ENCODE measurements at places on chromosomes 2 and 18.
A peak's percentile ranks its signal among the peaks of the same experiment; 100 is the strongest.

- no peak for DNase-seq
Observed at GRCh38 chr2:197805715-197806633, 1.6 kb downstream of the PLCL1 start.

DNA sequence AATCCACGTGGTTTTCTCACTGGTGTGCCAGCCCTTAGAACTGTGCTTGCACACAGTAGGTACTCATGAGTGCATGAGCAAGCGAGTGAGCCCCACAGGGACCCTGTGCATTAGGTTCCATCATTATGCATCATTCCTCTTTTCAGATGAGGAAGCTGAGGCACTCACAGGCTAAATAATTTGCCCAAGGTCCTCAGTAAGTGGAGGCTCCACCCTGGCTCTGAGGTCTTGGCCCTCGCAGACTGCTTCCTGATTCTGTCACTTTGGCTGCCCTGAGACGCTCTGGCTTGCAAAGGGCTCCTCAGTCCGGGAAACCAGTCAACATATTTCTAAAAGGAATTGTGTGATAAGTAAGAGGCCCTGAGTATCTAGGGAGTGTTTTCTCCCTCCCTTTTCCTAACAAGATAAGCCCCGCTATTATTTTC, 71.7 kb downstream of the IL1R2 start:
- DNase-seq: no peak

GRCh38 chr2:217058791-217059755, 199.2 kb upstream of the TNP1 start:
- no peak for DNase-seq

DNA sequence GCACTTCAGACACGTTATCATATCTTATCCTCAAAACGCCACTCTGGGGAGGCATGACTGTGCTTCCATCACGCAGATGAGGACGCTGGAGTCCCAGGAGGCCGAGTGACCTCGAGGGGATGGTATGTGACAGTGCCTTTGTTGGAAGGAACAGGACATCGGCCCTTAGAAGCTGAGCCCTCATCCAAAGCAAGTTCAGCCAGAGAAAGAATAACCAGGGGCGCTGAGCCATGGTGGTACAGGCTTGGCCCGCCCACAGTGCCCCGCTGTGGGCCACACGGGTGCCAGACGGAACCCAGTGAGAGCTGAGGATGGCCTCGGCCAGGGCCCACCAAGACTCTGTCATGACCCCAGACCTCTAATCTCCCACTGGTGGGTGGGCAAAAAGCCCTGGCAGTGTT, 31.3 kb downstream of the HS1BP3 start:
- no peak for DNase-seq

DNA sequence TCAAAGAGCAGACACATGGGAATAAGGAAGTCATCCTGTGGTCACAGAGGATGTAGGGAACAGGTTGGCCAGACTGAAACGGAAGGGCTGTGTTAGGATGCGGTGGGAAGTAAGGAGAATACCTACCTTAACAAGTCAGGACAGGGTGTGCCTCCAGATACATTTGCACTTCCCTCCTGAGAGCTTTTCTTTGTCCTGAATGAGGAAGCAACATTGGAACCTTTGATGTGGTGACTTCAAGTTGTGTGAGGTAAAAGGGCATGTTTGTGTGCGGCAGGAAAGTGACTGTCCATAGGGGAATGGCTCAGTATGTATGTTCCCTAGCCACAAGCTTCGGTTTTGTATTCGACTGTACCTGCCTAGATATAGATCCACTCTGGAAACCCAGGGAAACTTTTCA, 24.9 kb upstream of the LRRTM1 start:
- no peak for DNase-seq

DNA sequence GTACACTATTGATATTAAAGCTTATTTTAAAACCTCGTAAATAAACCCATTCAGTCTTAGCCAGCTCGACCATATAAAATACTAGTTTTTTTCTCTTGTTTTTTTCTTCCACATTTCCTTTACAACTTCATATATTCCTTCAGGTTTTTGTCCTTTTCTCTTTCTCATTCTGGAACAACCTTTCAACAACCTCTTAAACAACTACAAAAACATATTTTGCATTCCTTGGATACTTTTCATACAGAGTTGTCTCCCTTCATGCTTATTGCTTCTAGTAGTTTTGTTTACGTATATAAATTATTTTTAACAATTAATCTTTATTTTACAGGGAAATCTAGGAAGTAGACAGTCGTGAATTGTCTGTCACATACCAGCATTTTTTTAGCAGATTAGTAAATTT, 41.2 kb downstream of the COMMD1 start:
- no peak for DNase-seq

GRCh38 chr2:142822190-142822589, 55.3 kb upstream of the KYNU start:
- no peak for DNase-seq

DNA sequence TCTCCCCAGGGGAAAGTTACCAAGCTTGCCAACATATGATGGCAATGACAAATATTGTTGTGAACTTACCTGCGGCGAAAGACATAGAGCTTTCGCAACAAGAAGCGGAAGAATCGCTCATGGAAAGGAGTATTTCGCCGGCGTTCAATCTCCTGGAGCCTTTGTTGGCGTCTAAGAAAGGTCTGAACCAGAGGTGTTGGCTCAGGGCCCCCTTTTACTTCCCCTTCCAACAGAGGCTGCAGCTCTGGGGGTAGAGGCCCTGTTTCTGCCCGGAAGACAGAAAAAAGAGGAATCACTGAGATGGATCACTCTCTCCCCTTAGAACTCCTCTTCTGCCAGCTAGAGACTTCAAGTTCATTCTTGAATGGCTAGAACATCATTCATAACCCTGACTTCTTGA, 10.8 kb downstream of the GGCX start:
- no peak for DNase-seq

DNA sequence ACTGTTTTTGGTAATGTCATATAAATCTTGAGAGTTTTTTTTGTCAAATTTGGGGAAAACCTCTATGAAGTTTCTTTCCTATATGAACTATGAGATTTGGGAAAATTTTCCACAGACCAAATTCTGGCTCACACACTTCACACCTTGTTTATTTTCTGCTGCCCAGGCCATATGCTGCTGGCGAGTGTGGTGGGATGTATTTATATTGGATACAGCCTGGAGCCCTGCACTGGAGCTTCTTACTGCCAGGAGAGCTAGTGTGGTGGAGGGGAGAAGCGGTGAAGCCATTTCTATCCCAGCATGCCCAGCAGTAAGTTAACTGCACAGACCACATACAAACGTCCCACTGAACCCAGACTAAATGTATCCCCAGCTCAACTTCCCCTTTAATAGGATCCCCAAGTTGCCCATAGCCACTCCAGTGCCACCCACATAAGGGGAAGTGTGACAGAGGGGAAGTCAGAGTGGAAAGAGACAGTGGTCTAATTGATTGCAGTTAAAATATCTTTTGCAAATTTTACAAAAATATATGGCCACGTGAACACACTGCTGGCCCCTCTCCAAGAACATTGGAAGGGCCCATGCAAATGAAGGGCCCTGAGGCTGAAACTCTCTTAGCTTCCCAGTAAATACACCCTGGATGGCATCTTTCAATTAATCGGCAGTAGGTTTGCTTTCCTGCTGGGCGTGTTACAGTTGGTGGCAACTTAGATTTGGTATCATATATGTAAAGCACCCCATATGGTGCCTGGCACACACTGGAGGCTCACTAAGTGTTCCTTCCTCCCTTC, 146.6 kb upstream of the ITGA6 start:
- DNase-seq: peak; percentile 17

GRCh38 chr2:204317640-204318039, 227.6 kb upstream of the PARD3B start:
- no peak for DNase-seq

DNA sequence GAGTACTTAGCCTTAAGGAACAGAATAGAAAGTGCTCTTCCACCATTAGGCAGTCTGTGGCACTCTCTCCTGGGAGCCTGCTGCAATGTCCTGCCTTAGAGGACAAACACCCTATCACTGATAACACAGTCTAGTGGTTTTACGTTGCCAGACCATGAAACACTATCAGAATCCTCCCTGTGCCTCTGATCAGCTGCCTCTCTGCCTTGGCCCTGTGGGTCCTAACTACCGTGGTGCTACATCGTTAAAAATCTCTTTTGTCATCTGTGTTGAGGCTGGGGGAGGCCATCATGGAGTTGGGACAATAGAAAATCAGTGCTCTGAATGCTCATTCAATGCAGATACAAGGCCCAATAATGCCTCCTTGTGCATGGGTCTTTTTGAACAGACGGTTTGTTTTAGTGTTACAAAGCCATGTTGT, 11.9 kb upstream of the APCDD1 start:
- DNase-seq: no peak

DNA sequence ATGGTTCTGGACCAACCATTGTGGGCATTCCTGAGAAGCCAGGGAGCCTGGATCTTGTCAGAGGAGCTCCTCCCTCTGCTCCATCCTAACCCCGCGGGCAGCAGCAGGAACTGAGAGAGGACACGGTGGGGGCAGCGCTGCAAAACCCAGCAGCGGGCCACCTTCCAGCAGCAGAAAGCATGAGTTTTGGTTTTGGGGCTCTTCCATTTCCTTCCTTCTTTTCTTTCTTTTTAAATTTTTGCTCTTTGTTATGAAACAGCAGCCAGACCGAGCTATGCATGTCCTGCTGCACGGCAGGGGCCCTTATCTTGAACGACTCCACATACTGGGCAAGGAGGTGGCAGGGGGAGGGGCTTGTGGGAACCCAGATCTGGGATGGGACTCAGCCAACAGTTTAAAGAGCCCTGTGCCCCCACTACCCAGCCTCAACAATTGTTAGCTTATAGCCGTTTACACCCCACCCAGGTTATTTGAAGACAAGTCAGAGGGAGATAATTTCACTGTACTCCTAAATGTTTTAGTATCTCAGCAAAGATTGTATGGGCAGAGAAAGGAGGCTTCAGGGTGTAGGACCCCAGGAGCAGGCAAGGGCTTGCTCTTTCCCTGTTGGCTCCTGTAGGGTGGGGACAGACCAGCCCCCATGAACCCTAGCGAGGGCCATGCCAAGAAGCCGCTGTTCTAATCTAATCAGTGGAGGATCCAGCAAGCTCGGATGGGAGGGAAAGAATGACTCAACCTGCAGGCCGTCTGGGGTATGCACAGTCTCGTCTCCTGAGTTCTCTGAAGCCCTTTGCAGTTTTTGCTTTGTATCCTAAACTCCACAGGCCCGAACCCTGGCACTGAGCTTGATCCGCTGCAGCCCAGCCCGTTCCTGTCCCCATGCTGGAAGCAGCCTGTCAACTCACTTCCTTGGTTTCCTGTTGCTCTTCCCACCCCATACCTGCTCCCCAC, 75.3 kb downstream of the LRRFIP1 start:
- no peak for DNase-seq

DNA sequence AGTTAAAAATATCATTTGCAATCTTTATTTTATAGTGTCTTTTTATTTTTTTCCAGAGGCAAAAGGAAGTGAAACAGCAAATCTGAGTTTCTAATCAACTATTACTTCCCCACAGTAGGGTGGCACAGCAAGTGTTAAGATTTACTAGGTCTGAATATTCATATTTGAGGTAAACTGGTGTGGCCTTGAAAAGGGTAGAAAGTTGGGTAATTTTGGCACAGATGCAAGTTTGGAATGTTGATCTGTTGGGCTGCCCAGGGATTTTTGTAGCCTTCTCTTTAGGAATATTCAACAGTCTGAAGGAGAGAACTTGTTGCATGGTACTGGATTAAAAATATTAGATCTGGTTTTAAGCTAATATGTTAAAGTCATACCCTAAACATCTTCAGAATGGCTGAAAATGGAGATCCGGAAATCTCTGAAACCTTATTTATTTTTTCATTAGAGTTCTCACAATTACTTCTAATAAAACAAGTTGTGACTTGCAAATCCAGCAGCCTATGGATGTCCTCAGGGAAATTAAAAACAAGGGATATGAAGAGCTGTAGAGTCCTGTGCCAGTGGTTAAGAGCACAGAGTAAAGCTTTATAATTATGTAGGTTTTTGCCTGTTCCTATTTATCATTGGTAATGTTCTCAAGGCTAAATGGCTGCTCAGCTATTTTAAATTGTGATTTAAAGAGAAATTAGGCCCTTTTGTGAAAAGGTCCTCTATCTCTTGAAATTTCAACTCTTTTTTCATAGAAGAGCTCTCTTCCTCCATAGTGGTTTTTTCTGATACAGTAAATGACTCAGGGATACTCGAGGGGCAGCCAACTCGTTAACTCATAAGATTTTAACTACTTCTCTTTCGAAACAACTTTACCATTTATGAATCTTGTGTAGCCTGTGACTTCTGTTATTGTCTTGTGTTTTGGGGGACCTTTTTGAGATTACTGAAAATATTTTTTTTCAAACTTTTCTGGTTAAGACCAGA, 11.0 kb downstream of the TANK start:
- DNase-seq: no peak

- DNase-seq: peak; percentile 91
Observed at GRCh38 chr18:48293954-48294898, 115.0 kb downstream of the ZBTB7C start.

DNA sequence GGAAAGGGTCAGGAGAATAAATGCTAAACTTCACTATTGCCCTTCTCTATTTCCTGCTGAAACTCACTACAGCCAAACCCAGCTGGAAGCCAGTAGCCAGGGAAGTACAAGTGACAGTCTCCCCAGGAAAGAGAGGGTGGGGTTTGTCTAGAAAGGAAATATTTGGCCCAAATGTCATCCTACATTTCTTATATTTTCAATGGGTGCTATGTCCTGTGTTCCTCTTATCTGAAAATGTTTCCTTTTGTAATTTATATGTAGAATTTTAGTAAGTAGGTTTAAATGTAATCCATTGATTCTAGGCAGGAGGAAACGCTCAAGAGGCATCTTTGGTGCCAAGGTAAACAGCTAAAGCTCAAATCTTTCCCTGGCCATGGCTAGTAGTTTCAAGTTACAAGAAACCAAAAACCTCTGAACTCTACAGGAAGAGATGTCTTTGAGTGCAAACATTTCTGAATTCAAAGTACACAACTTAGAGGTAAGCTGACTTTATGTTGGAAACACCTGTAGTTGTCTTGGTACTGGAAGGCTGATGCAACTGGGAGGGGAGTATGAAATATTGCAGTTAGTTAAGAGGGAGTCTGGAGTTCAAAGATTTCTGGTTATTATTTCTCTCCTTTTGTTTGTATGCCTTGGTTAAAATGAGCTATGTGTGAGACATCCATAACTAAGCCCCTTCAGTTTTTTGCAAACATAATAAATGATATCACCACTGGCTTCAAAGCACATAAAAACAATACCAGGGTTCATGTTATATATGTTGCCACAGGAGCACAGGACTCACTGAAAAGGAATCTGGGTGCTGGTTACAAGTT, 356.1 kb upstream of the ZC3H15 start:
- peak; percentile 30 for DNase-seq

DNA sequence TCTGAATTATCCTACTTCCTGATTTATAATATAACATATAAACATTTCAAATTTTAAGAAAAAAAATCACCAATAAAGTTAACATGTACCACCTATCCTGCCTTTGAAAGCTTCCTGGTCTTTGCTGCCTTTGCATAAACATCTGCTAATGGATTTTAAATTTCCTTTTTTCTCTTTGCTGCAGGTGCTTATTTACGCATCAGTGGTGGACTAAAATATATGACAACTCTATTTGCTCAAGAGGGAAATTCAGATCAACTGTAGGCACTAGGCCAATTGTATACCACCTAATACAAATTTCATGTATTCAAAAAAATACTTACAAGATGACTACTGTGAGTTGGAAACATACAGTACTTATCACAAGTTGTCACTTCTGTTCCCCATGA, 57.2 kb downstream of the RAD51AP2 start:
- DNase-seq: no peak

Data from NCI-H2081 (cell line).